Transverse colon (tissue), 4 donors: ENCODE measurements at places on chromosomes 3 and 15. TPM values are rescaled to one million over a fixed set of nuclear protein-coding genes. Genes with fewer than 3 reads are reported as not detected.

SUSD5 gene
- total RNA-seq: 0.55 TPM

SMCO1 gene
- total RNA-seq: not detected

SLC6A6 gene
- 7.5 TPM for total RNA-seq

CLDN16 gene
- total RNA-seq: not detected

KLF13 gene
- 39.0 TPM for total RNA-seq
